ENCODE measurements at places on chromosomes 12 and 14.

DNA sequence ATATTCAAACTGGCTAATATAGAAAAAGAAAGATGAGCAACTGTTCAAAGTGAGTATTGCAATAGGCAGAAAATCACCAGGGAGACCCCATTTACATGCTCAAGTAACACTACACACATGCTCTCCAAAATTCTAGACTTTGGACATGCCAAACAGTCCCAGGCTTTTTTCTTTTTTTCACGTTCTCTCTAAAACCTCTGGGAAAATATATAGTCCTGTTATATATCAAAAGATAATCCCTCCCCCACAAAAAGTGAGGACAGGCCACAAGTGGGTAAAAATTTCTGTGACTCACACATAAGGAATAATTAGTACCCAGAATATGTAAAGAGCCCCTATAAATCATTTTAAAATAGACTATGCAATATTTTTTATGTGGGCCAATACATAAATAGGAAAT is 55.2 kb downstream of the EFCAB11 start:
- no peak for DNase-seq

- no peak for DNase-seq
Observed at GRCh38 chr14:36028218-36028617, 148.3 kb downstream of the PTCSC3 start.

DNA sequence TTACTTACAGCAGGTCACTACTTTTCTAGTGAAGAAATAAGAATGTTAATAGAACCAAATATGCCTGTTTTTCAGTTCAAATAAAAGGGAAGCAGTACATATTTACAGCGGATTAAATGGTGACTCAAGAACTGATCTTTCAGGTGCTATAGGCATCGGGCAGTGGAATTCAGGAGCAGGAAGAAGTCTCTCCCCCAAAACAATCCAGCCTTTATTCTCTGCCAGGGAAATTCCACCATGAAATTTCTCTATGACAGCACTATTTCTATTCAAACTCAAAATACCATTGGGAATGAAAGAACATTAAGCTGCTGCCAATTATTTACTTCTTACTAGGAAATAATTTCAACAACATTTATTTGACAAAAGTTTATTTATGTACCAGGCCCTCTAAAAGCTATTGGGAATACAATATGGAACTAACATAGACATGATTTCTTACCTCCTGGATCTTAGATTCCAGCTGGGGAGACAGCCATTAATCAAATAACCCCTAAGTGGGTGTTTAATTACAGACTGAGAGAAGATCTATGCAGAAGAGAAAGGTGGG is 60.3 kb upstream of the KRR1 start:
- no peak for DNase-seq

DNA sequence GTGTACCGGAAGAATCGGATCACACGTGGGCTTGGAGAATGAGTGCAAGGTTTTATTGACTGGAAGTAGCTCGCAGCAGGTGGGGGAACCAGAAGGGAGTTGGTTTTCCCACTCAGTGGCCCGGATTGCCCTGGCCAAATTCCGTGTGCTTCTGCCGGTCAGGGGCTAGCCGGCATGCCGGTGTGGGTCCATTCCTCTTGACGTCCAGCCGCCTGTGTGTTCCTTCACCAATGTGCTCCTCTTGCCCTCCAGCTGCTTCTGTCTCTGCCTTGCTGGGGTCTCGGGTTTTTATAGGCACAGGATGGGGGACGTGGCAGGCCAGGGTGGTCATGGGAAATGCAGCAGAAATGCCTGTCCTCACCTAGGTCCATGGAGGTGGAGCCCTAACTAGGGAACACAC is 11.0 kb downstream of the MYRFL start:
- no peak for DNase-seq

DNA sequence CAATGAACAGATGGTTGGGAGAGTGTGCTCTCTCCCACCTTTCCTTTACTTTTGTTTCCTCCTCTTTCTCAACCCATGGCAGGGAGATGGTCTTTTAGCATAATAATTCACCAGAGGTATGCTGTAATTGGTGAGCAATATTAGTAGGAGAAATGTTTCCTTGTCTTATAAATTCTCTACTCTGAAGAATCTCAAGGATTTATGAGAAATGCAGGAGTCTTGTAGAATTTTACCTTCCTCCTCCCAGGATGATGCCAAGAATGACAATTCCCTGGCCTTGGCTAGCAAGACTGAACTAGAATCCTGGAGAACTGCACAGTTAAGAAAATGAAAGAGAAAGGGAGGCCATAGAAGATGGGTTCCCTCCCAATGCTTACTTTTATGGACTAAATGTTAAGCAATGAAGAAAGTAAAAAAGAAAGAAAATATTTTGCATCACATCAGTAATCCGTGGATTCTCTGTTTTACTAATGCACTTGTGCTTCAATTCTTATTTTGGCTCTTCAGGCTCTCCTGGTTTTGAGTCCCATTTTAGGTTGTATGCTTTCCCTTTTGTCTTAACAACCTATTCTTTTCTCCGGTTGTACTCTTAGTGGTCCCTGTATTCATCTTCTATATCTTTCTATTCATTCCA is 192.9 kb upstream of the GARIN6 start:
- no peak for DNase-seq

- DNase-seq: no peak
Observed at GRCh38 chr12:106098691-106099200, 40.0 kb downstream of the NUAK1 start.

- no peak for DNase-seq
Observed at GRCh38 chr12:103679421-103680170, 92.5 kb downstream of the STAB2 start.

GRCh38 chr12:62714774-62715721 is 219.9 kb downstream of the PPM1H start:
- no peak for DNase-seq

Data from CD4-positive, alpha-beta T cell treated with Interleukin-4 for 4 hours (primary cell).